Stimulated activated CD4-positive, alpha-beta T cell treated with anti-CD3 and anti-CD28 coated beads, Interleukin-2, amount 100 ng/mL, for 48 hours (primary cell): ENCODE measurements at places on chromosomes 11 and 22.

DNA sequence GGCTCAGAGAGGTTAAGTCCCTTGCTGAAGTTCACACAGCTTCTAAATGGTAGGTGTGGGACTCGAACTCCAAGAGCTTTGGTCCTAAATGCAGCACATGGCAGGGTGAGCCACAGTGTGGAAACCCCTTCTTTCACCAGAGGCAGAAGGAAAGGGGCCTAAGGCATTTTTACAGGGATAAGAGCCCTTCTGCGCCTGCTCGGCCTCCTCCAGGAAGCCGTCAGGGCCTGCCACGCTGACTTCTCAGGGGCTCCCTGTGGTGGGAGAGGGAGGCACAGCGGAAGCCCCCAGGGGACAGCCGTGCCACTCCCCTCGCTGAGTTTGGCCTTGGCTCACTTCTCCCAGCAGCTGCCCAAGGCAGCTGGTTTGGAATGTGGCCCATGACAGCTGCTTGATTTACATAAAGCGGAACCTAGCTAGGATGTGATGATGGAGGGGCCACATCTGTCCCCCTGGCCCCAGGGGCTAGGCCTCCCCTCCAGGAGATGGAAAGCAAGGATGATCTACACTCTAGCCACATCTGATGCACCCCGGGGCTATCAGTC, 35.4 kb downstream of the CD82 start:
- DNase-seq, result no peak

GRCh38 chr11:47971501-47971900, 8.9 kb upstream of the PTPRJ start:
- no peak for DNase-seq

GRCh38 chr22:38300197-38300945, 16.9 kb downstream of the CSNK1E start:
- DNase-seq, result no peak

GRCh38 chr11:64007629-64008282, 21.5 kb downstream of the OTUB1 start:
- no peak for DNase-seq

DNA sequence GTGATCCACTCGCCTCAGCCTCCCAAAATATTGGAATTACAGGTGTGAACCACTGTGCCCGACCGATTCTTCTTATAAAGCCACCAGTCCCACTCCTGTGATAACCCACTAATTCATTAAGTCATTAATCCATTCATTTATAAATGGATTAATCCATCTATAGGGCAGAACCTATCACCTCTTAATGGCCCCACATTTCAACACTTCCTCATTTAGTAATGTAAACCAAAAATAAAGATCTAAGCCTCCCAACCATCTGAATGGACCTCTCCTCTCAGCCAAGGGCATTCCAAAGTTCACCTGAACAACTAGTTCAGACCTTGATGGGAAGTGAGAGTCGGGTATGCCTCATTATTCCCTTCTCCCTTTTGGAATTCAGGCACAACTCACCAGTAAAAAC, 9.9 kb upstream of the MRPL11 start:
- no peak for DNase-seq

- no peak for DNase-seq
These were observed 906.3 kb downstream of the DLG2 start for GRCh38 chr11:84720706-84721402.

DNA sequence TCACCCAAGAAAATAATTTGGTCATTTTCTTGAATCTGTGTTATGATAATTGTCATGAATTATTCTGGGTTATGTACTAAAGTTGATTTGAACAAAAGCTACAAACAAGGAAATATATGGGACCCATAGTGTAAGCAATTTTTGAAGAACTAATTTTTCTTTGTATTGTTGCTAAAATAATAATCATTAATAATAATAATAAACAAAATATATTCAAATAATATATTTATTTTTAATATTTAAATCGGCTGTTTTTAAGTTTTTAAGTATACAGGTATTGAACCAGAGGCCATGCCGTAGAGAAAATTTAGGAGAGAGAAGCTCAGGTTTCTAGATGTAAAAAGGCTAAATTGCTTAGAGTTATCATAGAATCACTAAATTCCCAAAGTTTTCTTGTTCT, 747.3 kb downstream of the LUZP2 start:
- no peak for DNase-seq

DNA sequence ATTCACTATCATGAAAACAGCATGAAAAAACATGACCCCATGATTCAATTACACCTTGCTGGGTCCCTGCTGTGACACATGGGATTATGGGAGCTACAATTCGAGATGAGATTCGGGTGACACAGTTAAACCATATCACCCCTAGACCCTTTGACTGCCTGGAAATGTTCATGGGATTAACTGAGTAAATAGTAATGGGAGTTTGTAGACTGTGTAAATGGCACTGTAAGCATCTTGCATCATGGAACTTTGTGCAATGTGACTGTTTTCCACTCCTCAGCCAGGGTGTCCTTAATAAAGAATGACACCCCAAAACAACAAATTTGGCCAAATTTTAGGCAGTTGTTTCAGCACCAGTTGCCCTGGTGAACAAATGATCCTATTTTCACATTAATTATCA, 7.9 kb upstream of the SLC22A25 start:
- no peak for DNase-seq

DNA sequence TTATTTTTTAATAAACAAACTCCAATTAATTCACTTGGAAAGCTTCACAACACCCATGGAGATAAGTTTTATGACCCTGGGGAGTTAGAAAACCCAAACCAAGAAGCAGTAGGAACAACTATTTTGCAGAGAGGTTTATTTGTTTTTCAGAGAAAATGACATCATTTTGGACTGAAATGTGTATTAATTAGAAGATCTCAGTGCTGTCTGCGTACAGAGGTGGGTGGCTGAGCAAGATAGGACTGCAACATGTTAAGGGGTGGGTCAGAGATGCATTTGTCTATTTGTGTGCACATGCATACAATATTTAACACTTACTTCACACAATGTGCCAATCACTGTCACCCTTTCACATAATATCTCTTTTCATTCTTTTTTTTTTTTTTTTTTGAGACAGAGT, 1.1 kb downstream of the SCGB1A1 start:
- DNase-seq, result no peak

- no peak for DNase-seq
These were observed 235.8 kb downstream of the SWAP70 start for GRCh38 chr11:9899676-9900075.

- peak; percentile 40 for DNase-seq
These were observed 20.5 kb downstream of the UBE2L3 start for GRCh38 chr22:21587803-21588611.

- no peak for DNase-seq
These were observed 89.5 kb upstream of the HTATIP2 start for GRCh38 chr11:20274031-20274430.

GRCh38 chr22:46362203-46362933, 26.9 kb downstream of the TRMU start:
- no peak for DNase-seq

GRCh38 chr11:115276799-115277198, 227.4 kb downstream of the CADM1 start:
- no peak for DNase-seq

GRCh38 chr11:47688111-47688510, 27.1 kb downstream of the AGBL2 start:
- DNase-seq, result no peak

DNA sequence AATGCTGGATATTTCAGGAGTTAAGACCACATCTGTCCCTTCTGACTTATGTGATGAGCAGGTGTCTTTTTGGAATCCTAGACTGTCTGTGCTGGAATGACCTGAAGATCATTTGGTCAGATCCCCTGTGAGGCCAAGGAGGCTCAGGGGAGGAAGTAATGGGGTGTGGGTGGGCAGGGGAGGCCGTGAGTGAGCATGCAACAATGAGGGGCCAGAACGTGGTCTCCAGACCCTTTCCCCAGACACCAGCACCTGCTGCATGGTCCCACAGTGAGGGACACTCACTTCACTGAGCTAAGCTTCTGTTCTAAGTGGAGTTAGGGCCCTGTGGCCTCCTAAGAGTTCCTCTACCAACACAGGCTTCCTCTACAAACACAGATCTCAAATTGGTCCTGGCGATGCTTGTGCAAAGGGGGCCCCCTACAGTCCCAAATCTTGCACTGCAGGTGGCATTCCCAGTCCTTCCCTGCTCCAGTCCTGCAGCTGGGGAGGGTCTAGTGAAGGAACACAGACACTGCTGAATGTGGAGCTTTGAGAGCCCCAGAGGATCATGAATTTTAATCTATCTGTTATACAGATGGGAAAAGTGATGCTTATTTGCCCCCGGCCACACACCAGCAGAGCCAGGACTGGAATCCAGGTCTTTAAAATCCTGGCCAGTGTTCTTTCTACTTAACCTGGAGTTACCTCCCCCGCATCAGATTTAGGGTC, 7.4 kb downstream of the USP2 start:
- peak; percentile 52 for DNase-seq

- DNase-seq, result no peak
These were observed 716.9 kb upstream of the ANO3 start for GRCh38 chr11:25615069-25615468.

- no peak for DNase-seq
These were observed 140.4 kb downstream of the UVRAG start for GRCh38 chr11:75955443-75955842.

DNA sequence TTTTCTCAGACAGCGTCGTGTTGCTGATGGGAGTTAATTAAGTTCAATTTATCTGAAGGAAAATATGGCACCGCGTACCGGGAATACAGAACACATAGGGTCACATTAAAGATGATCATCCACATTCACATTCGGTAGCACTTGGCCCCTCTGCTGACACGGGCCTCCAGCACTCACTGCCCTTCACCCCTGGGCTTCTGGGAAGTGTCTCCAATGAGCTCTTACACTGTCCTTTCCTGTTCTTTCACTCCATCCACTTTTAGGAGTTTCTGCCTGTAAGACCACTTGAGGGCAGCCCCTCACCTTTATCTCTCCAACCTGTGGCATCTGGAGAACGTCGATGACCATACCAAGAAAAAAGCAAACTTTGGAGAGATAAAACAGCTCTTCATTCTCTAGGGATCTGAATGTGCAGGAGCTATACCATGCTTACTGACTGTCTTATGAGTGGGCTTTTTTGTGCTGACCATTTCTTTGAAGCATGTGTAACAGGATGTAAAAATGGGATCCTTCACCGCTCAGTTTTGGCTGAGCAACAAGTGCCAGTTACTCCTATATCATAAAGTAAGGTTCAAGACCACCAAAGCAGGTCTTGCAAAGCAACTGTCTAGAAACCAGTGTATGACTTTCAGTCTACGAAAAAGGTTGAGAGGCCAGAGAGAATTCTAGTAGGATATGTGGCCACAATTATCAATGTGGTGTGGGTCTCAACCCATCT, 1.1 kb upstream of the SERGEF start:
- DNase-seq, result no peak

DNA sequence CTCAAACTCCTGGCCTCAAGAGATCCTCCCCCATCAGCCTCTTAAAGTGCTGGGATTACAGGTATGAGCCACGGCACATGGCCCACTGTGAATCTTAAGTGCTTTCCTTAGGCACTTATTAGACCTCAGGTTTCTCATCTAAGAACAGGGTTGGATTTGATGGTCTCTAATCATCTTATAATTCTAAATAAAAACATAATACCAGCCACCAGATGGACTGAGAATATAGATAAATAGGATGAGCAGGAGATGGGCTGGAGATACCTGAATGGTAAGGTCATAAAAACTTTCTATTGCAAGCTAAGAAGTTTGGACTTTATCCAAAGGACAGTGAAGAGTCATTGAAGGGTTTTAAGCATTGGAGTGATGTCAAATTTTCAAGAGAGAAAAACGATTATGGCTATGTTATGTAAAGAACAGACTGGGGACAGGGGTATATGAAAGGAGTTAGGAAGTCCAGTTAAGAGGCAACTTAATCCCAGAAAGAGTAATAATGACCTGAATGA, 85.2 kb downstream of the RELT start:
- no peak for DNase-seq

- no peak for DNase-seq
These were observed 189.7 kb upstream of the BLID start for GRCh38 chr11:122305426-122306320.

- DNase-seq, result no peak
These were observed 26.9 kb upstream of the GRAMD4 start for GRCh38 chr22:46593211-46593681.

- no peak for DNase-seq
These were observed 719 bp downstream of the TALDO1 start for GRCh38 chr11:748007-748359.

- DNase-seq, result no peak
These were observed 54.4 kb upstream of the TP53I11 start for GRCh38 chr11:45005106-45005505.

- no peak for DNase-seq
These were observed 5.5 kb downstream of the B3GNT6 start for GRCh38 chr11:77039491-77040400.

GRCh38 chr11:26943636-26944035, 50.3 kb upstream of the FIBIN start:
- no peak for DNase-seq

GRCh38 chr11:26231252-26231661, 100.7 kb upstream of the ANO3 start:
- no peak for DNase-seq

DNA sequence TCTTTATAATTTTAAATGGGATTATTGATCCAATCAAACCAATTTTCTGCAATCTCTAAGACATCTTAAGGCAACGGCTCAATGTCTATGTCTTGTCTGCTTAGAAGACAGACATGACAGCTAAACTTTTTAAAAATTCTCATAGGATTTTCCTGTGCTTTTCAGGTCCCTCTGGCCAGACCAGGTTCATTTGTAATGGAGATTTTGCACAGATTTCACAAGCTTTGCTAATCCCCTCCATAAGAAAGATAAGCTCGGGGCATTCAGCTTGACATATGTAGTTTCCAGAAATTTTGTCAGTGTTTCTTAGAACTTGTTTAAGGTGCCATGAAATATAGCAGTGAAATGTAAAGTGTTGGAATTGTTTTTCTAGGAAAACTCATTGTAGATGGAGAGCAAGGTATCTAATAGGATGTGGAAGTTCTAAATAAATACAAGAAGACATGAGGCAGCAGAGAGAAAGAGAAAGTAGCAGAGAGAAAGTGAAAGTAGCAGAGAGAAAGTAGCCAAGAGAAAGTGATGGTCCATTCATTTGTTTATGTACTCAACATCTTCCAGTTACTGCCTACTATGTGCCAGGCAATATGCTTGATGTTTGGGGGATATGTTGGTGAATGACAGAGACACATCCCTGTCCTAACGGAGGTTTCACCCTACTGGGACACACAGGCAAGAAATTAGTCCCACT, 219.1 kb upstream of the ARHGAP42 start:
- no peak for DNase-seq

- no peak for DNase-seq
These were observed 405.7 kb downstream of the AASDHPPT start for GRCh38 chr11:106482917-106483785.

DNA sequence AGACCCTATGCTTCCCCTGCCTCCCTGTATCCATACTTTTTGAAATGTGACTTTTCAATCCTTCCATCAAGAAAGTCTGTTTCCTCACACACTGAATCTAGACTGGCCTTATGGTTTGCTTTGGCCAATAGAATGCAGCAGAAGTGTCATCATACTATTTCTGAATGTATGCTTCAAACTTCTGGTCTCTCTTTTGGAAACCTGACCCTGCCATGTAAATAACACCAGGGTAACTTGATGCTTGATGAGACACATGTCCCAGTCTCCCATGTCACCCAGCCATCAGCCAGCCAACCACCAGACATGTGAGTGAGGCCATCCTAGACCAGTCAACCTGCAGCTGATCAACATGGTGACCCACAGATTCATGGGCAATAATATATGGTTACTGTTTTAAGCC, 29.7 kb upstream of the CAVIN3 start:
- DNase-seq, result no peak
